ENCODE measurements at places on chromosomes 7 and 10.

DNA sequence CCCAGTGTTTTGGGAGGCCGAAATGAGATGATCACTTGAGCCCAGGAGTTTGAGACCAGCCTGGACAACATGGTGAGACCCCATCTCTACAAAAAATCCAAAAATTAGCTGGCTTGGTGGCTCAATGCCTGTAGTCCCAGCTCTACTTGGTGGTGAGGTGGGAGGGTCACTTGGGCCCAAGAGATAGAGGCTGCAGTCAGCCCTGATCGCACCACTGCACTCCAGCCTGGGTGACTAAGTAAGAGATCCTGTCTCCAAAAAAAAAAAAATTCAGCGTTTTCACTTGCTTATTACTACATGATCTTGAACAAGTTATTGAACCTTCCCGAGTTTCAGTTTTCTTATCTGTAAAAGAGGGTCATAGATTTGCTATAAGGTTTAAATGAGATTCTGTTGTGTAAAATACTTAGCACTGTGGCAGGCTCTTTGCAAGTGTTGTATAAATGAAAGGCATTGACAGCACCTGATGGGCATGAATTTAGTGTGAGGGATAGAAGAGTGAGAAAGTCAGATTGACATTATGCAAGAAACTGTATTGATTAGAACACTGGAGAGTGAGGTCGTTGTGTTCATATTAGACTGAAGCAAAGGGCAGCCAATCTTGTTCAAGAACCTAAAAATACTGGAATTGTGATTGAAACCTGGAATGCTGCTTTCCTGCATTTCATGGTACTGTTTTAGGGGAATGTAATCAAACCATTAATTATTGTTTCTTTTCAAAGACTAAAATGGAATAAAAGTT lies 136.8 kb downstream of the LCOR start:
- no peak for DNase-seq

DNA sequence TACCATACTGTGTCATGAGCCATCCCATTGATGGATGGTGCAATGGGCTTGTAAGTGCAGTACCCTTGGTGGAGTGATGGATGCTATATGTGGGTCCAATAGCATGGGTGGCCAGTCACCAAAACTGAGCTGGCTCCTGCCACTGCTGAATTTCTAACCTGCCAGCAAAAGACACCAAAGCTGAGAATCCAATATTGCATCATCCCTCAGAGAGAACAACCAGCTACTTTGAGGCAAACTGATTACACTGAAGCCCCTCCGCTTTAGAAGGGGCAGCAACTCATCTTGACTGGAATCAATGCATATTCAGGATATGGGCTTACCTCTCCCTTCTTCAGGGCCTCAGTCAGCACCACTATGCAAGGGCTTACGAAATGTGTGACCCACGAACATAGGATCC lies 211.6 kb downstream of the DGKI start:
- DNase-seq: no peak

DNA sequence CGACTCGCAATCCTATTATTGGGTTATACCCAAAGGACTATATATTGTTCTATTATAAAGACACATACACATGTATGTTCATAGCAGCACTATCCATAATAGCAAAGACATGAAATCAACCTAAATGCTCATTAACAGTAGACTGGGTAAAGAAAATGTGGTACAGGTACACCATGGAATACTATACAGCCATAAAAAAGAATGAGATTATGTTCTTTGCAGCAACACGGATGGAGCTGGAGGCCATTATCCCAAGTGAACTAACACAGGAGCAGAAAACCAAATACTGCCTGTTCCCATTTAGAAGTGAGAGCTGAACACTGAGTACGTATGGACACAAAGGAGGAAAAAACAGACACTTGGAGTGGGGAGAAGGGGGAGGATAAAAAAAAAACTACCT lies 536.8 kb upstream of the DPP6 start:
- no peak for DNase-seq

DNA sequence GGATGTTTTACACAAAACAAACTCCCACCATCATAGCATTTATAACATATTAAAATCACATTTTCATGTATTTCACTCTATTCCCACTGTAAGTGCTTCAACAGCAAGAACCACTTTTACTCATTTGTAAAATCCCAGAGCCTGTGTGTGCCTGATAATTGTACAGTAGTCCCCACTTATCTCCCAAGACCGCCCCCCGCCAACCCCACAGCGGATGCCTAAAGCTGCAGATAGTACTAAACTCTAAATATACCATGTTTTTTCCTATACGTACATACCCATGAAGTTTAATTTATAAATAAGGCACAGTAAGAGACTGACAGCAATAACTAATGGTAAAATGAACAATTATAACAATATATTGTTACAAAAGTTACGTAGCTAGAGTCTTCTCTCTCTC lies 33.5 kb downstream of the EZH2 start:
- no peak for DNase-seq

DNA sequence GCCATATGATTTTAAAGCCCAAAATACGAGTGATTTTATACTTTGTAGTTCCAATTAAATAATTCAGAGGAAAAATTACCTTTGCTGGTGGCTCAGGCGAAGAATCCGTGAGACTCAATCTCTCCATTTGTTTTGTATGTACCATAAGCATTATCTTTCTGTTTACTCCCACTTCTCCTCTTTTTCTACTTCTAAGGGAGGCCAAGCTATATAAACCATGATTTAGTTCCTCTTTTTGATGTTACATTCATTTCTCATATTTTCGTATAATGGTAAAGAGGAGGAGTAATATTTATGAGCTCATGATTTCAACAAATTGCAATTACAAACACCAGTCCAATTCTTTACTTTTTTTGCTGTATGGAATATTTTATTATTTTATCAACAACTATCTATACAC lies 50.6 kb upstream of the TES start:
- DNase-seq: no peak

DNA sequence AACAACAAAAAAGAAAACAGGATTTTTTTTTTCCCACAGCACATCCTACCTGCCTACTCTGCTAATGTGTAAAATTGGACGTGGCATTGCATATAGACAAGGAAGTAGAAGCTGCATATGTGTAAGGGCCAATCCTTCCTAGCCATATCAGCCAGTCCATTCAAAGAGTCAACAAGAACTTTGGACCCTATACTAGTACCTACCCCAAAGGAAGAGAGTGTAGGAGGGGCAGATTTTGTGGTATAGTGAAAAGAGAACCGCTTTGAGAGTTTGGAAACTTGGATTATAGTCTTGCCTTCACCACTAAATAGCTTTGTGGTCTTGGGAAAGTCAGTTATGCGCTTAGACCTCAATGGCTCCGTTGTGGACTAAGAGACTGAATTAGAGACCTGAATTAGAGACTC lies 12.1 kb upstream of the MCU start:
- no peak for DNase-seq

- DNase-seq: no peak
Observed at GRCh38 chr7:40165216-40165615, 30.4 kb downstream of the SUGCT start.
